Choroid plexus epithelial cell (primary cell): ENCODE measurements at places on chromosomes 6 and 20.

DNA sequence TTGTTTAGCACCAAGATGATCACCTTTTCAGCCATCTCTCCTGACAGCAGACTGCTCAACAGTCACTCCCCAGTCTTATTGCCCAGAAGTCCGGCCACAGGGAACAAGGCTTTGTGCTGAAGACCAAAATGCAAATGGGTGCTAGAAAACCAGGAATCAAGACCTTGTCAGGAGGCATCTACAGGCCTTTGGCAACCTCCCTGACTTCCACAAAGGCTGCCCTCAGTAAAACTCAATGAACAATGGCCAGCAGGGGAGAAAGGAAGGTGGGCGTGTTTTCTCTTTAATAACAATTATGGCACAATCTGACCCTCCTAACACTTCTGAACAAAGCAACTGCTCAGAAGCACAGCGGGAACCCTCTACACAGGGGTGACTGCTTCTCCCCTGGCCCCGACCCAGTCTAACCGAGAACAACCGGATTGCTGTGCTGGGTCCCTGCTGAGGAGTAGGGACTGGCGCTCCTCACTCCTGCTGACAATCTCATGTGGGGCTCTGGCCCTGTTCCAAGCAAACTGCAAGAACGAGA, 41.6 kb downstream of the PLCG1 start:
- peak; percentile 74 for DNase-seq

- DNase-seq, result peak; percentile 39
Observed at GRCh38 chr20:35773154-35773751, 1.4 kb downstream of the PHF20 start.

DNA sequence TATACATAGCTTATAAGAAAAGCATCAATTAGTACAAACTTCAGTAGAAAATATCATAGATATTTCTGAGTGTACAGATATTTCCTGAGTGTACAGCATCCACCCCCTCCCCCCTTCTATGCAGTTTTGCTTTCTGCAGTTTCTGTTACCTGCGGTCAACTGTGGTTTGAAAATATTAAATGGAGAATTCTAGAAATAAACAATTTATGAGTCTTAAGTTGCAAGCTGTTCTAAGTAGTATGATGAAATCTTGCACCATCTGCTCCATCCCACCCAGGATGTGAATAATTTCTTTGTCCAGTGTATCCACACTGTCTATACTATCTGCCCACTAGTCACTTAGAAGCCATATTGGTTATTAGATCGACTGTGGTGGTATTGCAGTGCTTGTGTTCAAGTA, 15.8 kb upstream of the GPR63 start:
- DNase-seq, result peak; percentile 23

GRCh38 chr6:650098-650497, 6.8 kb downstream of the HUS1B start:
- peak; percentile 42 for DNase-seq

DNA sequence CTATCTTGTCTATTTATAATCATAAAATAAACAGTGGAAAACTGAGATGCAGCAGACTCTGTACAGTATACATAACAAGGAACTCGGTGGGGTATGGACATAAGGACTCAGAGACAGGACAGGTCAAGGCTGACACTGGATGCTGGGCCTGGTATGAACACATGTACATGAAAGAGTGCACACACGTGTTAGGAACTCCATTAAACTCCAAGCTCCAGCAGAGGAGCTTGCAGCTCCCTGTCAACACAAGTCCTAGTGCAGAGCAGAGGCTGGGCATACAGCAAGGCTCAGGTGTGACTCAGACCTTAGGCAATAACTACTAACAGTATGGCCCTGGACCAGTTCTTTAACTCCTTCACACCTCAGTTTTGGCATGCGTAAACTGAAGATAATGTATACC, 17.1 kb downstream of the NAPB start:
- peak; percentile 67 for DNase-seq

DNA sequence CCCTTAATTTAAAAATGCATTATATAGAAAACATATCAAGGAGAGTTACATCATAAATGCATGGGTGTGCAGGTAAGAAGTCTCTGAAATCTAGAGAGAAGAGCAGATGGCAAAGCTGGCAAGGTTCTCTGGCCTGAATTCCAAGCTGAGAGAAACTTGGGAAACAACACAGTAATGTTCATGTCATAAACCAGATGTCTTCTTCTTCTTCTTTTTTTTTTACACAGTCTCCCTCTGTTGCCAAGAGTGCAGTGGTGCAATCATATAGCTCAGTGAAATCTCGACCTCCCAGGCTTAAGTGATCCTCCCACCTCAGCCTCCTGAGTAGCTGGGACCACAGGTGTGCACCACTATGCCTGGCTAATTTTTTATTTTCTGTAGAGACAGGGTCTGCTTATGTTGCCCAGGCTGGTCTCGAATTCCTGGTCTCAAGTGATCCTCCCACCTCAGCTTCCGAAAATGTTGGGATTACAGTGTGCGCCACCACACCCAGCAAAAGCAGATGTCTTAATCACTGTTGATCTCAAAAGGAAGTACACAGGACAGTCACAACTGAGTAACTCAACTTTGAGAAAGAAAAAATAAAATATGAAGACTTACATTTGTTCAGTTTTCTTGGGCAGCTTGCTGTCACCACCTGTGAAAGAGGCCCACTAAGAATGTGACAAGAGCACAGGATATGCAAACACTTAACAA, 77.3 kb downstream of the DNAAF9 start:
- peak; percentile 67 for DNase-seq

GRCh38 chr20:57389695-57390603, 1.2 kb upstream of the RBM38 start:
- DNase-seq, result peak; percentile 36

GRCh38 chr6:15441215-15441868, 195.5 kb downstream of the JARID2 start:
- peak; percentile 85 for DNase-seq

- no peak for DNase-seq
Observed at GRCh38 chr6:41519305-41519744, 26.9 kb upstream of the FOXP4 start.
